RPMI8226 (cell line): ENCODE measurements at places on chromosomes 1 and 21.

DNA sequence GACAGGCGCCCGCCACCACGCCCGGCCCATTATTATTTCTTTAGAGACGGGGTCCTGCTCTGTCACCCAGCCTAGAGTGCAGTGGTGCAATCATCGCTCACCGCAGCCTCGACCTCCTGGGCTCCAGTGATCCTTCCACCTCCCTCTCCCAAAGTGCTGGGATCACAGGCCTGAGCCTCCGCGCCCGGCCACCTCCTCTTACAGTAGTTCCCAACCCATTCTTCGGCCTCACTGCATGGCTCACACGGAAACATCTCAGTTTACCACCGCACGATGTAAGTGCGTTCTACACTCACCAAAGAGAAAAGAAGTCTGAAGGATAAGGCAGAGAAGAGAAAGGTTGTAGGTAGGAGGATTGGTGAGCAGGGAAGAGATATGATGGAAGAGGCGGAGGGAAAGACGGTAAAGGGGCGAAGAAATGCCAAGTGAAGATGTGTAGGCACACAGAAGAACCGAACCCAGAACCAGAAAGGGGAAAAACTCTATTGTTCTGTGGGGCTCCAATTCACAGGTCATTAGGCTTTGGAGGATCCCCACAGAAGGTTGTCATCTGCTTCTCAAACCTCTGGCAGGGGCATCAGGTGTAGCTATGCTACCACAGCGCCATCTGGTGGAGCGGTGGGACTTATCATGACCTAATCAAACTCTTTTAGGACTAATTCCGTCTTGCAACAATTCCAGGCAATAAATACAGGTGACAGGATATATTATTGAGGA lies 504.2 kb downstream of the SMYD3 start:
- peak; percentile 75 for DNase-seq

DNA sequence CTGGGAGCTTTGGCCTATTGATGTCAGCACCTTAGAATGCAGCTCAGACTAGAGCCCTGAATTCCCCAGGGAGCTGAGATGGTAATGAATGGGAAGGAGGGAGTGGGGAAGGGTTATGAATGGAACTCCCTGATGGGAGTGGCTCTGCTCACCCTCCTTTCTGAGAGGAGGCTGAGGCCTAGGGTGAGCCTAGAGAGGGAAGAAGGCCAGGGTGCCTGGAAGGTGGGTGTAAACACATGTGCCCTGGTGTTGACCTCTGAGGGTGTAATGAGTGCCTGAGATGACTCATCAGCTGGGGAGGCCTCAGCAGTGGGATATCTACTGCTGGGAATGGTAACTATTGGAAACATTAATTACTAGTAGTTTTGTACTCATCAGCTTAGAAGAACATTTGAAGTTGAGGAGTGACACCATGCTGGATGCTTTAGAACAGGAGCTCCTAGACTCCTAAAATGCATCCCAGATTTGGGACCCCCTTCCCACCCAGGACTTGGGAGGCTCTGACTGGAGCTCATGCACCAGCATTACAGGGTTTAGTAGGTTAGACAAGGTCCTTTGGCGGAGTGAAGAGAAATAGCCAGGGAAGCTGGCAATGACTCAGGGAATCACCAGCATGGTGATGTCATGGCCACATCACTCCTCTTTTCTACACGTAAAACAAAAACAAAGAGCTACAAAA lies 16.0 kb upstream of the PIGV start:
- DNase-seq: peak; percentile 28

DNA sequence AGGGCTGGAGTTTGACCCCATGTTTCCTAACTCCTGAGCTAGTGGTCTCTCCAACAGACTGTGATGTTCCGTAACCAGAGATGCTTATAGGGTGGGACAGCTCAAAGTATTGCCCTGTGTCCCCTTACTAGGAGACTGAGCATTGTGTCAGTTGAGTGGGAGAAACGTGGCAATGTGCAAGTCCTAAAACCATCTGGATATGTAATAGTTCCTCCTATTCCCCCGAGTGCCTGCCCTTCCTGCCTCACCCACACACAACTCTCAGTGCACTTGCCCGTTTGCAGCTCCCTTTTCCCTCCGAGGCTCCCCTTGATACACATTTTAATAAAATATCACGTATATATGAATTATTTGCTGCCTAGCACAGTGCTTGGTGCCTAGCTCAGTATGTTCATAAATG lies 3.4 kb downstream of the PIGV start:
- no peak for DNase-seq

GRCh38 chr1:199809311-199809710 lies 218.2 kb upstream of the NR5A2 start:
- no peak for DNase-seq

- no peak for DNase-seq
These were observed 80.2 kb downstream of the RABGAP1L start for GRCh38 chr1:174239541-174239940.

DNA sequence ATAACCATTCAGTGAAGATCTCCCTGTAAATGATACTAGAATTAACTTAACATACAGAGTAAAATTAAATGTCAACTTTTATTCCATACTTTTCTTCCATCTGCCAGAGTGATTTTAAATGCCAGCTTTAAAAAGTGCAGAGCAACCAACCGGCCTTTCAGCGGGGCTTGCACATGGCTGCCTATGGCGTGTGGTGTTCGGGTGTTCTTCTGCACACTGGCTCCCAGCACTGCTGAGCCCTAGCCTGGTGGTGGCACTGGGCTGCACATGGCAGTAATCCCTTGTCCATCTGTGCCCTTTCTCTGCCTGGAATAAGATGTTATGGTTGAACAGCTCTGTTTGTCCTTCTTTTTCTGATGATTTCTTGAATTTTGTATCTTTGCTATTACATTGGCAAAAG lies 156.3 kb downstream of the SNX7 start:
- DNase-seq: no peak

GRCh38 chr1:97377432-97378034 lies 543.3 kb downstream of the DPYD start:
- DNase-seq: no peak

DNA sequence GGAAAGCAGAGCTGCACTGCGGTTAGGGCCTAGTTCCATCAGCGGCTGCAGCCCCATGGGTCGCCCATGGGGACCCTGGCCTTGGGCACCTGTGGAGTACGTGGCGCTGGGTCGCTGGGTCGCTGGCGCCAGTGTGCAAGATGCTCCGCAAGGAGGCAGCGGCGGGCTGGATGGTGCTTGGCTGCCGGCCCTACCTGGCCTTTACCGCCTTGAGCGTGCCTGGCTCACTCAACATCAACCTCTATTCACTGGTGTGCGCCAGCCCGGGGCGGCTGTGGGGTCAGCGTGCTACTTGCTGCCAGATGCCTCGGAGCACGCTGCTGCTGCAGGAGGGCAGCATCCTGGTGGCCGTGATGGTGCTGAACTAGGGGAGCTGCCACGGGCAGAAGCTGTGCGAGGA lies 85.1 kb upstream of the RHOU start:
- DNase-seq: no peak

- peak; percentile 90 for DNase-seq
These were observed 173.4 kb upstream of the RUNX1 start for GRCh38 chr21:35222541-35222941.

GRCh38 chr1:105485207-105485606 lies 1571.3 kb upstream of the PRMT6 start:
- no peak for DNase-seq

- no peak for DNase-seq
These were observed 133.8 kb downstream of the ZSCAN20 start for GRCh38 chr1:33606272-33606671.

DNA sequence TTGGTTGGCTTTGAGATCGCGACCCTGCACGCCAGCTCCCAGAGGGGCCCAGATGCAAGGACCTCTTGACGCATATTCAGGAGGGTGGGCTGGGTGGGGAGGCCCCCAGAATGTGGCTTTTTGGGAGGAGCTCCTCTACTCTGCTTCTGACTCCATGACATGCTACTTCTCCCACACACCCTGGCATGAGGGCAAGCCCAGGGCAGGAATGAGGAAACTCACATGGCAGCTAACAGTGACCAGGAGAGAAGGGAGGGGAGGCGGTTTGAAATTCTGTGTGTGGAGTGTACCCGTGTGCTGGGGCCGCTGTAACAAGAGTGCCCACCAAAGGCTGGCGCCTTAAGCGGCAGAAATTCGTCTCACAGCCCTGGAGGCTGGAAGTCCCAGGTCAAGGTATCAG lies 61.3 kb upstream of the GPR153 start:
- no peak for DNase-seq
